ENCODE measurements at places on chromosomes 5 and 9.

DNA sequence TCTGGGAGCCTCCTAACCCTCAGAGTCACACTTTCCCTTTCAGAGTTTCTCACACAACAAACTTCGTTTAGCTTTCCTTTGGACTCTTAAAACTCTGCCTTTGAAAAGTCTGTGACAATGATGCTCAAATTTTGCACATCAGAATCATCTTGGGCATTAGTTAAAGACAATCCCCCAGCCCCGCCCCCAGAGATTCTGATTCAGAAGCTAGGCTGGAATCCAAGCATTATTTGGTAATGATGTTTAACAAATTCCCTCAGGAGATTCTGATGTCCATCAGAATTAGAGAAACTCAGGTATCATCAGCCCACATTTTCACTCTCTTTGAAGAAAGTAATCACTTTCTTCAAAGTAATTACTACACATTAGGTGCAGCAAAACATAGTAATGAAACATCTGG lies 9.6 kb upstream of the PLPP1 start:
- DNase-seq, result no peak

- DNase-seq, result no peak
These were observed 270.2 kb upstream of the BRINP1 start for GRCh38 chr9:119639287-119639955.

- DNase-seq, result no peak
These were observed 366.9 kb downstream of the DMRTA1 start for GRCh38 chr9:22813529-22813928.

DNA sequence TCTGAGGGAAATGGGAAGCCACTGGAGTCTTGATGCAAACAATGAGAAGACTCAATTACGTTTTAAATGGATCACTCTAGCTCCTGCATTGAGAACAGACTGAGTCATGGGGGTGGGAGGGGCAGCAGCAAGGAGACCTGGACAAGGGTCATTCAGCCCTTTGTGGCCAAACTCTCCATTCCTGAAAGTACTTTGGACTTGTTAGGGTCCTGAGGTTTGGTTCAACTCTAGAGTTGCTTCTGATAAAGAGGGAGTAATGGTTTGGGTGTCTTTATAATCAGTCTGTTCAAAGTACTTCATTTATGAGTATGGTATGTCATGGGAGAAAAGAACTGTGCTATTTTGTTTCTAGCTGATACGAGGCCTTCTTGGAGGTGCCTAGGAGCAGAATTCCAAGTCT lies 67.7 kb upstream of the SMIM32 start:
- DNase-seq, result no peak

GRCh38 chr9:123422635-123423310 lies 66.8 kb downstream of the CRB2 start:
- DNase-seq, result no peak

DNA sequence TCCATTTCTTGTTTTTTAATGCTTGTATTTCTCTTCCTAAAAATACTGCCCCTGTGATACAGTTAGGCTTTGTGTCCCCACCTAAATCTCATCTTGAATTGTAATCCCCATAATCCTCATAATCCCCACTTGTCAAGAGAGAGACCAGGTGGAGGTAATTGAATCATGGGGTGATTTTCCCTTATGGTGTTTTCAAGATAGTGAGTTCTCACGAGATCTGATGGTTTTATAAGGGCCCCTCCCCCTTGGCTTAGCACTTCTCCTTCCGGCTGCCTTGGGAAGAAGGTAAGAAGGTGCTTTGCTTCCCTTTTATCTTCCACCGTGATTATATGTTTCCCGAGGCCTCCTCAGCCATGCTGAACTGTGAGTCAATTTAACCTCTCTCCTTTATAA lies 227.4 kb downstream of the MAN2A1 start:
- DNase-seq, result no peak

- DNase-seq, result no peak
These were observed 18.1 kb upstream of the ARRDC3 start for GRCh38 chr5:91401175-91401574.

GRCh38 chr9:81183761-81184160 lies 505.6 kb downstream of the TLE1 start:
- DNase-seq, result no peak

DNA sequence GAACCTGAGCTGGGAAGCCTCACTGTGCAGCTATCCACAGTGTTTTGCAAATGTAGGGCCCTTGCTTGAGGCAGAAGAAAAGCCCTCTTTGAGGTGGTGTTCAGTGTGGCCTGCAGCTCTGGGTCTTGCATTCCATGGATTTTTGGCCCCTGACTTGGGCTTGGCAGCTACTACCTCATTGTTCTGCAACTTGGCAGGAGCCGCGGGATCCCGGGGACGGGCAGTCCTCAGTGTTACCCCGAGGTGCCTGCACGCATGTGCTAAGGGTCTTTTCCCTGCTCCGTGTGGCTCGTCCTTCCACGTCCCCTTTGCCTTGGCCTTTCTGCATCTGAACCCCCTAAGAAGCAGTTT lies 39.8 kb downstream of the NEK6 start:
- no peak for DNase-seq

DNA sequence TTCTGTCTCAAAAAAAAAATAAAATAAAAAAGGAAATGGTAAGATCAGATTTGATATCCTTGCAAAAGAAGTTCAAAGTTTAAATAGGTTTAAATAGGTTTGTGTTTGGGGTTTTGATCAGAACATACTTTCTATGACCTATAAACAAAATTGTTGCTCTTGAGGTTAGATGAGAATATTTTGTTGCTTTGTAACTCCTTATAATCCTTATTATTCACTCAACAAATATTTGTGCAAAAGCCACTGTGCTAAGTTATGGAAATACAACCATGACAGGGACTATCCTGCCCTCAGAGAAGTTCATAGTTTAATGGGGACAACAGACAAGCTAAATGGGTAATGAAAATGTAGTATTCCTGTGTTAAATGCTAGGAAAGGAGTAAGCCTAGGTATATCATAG lies 71.5 kb downstream of the INVS start:
- no peak for DNase-seq

- no peak for DNase-seq
These were observed 193.3 kb downstream of the DIRAS2 start for GRCh38 chr9:90449213-90449925.

GRCh38 chr9:20848490-20848889 lies 164.4 kb downstream of the FOCAD start:
- no peak for DNase-seq

DNA sequence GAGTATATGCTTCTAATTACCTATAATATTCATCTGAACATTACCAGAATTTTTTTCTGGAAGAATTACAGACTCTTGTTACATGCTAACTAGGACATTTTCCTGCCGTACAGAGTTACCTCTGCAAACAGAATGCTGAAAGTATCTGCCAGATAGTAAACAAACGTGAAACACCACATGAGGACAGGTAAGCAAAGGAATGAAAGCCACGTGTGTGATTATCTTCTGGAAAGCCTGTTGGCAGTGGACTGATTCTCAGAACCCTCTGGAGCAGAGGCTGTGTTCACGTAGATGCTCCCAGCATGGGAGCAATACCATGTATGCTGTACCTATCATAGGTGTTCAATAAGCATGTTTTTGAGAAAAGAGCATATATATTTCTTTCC lies 472.6 kb downstream of the ENC1 start:
- no peak for DNase-seq

- no peak for DNase-seq
These were observed 188.7 kb upstream of the MSX2 start for GRCh38 chr5:174535669-174536068.

GRCh38 chr9:73743826-73744225 lies 592.2 kb downstream of the ANXA1 start:
- no peak for DNase-seq

DNA sequence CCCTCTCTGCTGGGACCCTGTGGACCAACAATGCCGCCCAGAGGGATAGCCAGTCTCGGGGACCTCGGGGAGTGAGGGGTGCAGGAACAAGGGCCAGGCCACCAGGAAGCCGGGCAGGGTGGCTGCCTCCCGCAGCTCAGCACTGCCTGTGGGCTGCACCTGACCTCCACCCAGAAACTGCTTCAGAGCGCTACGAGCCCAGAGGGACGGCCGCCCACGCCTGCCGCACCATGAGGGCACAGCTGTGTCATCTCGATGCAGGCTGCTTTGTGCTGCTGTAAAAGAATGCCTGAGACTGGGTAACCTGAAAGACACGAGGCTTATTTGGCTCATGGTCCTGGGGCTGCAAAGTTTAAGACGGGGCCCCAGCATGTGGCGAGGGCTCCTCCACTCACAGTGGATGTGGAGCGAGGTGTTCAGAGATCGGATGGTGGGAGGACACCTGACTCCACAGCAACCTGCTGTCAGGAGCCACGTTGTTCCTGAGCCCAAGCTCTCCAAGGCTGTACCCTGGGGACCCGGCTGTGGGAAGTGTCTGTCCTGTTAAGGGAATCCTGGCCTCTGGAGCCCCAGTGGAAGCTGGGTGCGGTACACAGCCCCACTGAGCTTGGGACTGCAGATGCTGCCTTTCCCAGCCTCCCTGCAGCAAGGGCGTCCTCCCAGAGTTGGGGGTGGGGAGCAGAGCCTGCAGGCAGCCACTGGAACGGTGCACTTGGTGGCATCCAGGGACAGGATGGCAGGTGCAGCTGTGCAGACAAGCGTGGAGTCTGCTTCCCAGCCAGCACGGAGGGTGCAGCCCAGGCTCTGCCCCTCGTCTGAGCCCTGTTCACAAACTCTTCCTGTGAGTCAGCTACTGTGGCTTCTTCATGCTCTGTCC lies 11.8 kb upstream of the ZDHHC11 start:
- DNase-seq, result no peak

- no peak for DNase-seq
These were observed 7.7 kb upstream of the TCOF1 start for GRCh38 chr5:150349681-150350275.

DNA sequence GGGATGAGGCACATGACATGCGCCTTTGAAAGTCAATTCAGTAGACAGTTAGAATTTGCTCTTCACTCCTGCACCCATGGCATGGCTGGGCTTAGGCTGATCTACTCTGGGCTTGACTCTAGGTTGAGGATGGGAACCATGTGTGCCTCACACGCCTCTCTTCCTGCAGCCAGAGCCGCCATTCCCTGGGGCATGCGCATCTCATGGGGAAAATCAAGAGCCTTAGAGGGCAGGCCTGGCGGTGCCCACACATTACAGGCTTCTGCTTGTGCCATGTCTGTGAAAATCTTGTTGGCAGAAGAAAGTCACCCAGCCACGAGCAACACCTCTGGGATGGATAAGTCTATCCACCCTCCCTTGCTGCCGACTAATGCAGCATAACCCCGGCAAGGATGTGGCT lies 808.5 kb downstream of the CDH9 start:
- DNase-seq, result no peak

DNA sequence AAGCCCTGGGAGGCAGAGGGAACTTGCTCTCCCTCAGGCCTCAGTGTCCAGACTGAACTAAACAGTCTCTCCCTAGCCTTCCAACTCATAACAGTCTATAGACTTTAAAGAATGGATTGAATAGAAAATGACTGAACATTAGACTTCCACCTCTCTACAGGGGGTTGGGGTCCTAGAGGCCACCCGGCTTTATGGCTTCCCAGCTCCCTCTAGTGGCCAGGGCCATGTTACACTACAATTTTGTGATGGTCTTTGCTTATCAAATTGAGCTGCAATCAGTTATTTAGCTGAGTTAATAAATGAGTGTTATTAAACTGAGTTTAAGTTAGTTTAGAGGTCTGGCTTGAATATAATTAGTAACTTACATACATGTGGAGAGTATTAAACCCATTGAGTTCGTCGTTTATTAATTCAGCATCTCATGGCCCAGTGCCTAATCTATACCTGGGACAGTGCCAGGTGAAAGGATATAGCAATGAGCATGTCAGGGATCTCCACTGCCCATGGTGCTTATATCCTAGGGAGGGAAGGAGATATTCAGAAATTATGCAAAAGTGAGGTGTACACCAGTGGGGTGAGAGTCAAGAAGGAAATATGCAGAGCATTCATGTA lies 105.2 kb downstream of the SH3TC2 start:
- no peak for DNase-seq

DNA sequence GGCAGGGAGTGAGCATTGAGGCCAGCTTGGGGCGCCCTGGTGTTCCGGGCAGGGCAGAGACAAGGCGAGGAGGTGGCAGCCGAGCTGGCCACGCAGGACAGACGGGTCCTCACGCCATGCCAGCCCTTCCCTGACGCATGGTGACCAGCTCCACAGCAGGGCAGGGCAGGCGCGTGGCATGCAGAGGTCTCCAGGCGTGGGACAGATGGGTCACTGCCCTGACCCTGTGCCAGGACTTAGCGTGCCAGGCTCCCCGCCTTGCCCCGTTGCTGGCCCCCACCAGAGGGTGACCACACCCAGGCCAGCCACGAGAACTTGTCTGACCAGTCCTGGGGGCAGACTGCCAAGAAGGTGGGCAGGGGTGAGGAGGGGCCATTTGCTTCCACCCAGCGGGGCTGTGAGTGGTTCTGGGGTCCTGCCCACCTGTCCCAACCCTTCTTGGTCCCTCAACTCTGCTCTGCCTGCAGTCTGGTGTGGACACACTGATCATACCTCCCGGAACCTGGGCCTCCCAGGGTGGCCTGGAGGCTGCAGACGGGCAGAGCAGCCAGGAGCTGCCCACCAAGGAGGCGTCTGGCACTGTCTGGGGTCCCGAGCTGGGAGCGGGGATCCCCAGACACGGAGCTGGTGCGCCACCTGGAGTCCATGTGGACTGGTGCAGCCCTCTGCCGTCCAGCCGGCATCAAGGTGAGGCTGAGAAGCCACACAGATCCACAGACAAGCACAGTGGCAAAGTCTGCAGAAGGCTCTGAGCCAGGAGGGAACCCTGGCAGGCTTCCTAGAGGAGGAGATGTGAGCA lies at the start of gene RNF224:
RNF224 (plus strand) TSS at position 449 of the 799 bp plus-strand sequence. CDS start 834 bp downstream, outside the sequence.
- DNase-seq, result peak; percentile 78

DNA sequence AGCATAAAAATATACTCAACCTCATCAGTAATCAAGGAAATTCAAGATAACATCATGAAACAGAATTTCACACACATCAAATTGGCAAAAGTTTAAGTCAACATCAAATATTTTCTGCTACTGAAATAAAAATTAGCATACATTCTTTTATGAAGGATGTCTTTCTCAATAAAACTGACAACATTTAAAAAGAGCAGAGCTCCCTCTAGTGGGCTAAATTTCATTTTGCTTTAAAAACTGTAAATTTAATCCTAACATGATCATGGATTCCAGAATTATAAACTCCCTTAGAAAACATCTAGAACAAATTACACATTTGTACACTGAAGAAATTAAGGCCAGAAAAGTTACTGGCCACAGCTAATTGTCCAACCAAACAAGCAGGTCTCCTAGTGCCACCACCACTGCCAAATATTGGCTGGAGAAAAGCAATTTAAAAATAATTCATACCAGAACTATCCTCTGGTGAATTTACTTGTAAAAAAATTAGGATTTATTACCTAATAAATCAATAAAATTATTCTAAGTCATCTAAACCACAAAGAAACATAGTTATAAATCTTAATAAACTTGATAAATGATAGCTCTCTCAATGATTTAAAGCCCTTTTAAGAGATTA lies 31.2 kb downstream of the DEPDC1B start:
- DNase-seq, result no peak

- no peak for DNase-seq
These were observed 89.8 kb upstream of the RAD23B start for GRCh38 chr9:107193251-107193650.

GRCh38 chr9:8071445-8071798 lies 271.8 kb upstream of the DMAC1 start:
- no peak for DNase-seq
